Stimulated activated CD8-positive, alpha-beta memory T cell treated with anti-CD3 and anti-CD28 coated beads, Interleukin-7, amount 100 ng/mL, for 24 hours (primary cell): ENCODE measurements at places on chromosomes 5 and 9.

DNA sequence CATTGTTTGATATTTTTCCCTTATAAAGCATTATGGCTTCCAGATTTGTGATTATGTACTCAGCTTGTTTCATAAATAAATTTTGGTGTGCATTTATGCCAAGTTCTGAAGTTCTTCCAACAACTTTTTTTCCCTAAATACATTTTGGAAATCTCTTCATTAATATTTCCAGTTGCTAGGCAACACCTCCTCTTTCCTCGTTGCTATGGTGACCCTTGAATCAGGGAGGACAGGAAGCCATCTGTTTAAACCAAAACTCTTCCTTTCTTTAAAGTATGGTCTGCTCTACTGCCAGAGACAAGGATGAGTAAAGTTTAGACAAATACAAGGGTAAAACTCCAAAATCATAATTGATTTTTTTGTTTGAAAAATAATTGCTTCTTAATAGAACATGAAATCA, 779.3 kb downstream of the CDH9 start:
- DNase-seq, result no peak

GRCh38 chr9:105500108-105500766, 52.4 kb downstream of the FSD1L start:
- DNase-seq, result no peak

GRCh38 chr5:32780508-32780919, 69.4 kb downstream of the NPR3 start:
- DNase-seq, result no peak

DNA sequence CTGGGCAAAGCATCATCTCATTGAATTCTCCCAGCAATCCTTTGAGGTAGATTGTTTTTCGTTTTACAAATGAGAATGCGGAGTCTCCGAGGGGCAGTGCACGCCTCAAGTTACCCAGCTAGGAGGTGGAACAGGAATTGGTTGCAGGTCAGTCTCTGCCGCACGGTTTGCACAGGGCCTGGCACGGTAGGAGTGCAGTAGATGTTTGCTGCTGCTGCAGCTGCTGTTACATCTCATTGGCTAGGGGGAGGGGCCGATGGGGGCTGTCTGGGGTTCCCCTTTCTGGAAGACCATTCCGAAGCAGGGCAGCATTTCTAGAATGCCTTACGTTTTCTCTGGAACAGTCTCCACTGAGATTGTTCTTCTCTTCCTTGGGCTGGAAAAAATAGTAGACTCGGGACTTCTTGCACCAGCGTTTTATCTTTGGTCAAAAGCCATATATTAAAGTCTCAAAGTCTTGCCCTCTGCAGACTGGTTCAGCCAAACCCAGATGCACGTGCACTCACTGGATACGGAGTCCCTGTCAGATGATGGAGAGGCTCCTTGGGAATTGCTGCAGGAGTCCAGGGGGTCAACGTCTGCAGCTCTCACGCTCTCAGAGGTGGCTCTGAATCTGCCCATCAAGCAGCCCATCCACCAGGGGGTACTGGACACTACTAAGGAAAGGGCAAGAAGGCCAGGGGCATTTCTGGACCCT, 1.2 kb downstream of the USP20 start:
- no peak for DNase-seq

- DNase-seq, result no peak
These were observed 82.9 kb downstream of the ANGPTL2 start for GRCh38 chr9:127039492-127039891.

GRCh38 chr5:145780982-145781381, 54.2 kb downstream of the PRELID2 start:
- no peak for DNase-seq

DNA sequence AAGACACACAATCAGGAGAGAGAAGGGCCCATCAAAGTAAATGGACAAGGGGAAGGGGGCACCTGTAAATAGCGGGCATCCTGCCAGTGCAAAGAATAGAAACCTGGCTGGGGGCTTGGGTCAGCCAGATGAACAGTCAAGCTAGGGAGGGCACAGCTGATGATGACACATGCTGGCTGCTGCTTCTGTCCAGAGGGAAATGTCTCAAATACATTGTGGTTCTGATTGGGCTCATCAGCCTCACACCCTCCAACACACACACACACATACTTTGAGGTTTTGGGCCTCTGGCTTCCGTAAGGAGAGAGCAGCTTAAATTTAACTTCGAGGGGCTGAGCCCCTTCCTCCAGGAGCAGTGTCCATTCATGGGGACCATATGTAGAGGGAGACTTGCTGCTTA, 27.6 kb upstream of the SPATA31E1 start:
- DNase-seq, result no peak

DNA sequence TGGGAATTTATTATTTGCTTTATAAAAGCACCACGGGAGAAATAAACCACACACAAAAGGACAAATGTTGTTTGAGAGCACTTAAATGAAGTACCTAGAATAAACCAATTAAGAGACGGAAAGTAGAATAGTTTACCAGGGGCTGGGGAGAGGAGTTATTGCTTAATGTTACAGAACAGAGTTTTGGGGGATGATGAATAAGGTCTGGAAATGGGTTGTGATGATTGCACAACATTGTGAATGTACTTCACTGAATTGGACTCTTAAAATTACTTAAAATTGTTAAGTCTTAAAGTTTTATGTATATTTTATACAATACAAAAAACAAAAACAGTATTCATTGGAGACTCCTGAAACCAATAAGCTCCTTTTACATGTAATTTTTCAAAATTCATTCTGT, 1.5 kb downstream of the ZBTB43 start:
- no peak for DNase-seq

GRCh38 chr5:174667526-174667925, 56.9 kb upstream of the MSX2 start:
- no peak for DNase-seq

- DNase-seq, result no peak
These were observed 174.5 kb downstream of the C5orf15 start for GRCh38 chr5:133793756-133794465.

GRCh38 chr9:129944506-129945116, 98.4 kb downstream of the FNBP1 start:
- no peak for DNase-seq

- no peak for DNase-seq
These were observed 614.2 kb upstream of the CLINT1 start for GRCh38 chr5:158473016-158473635.

DNA sequence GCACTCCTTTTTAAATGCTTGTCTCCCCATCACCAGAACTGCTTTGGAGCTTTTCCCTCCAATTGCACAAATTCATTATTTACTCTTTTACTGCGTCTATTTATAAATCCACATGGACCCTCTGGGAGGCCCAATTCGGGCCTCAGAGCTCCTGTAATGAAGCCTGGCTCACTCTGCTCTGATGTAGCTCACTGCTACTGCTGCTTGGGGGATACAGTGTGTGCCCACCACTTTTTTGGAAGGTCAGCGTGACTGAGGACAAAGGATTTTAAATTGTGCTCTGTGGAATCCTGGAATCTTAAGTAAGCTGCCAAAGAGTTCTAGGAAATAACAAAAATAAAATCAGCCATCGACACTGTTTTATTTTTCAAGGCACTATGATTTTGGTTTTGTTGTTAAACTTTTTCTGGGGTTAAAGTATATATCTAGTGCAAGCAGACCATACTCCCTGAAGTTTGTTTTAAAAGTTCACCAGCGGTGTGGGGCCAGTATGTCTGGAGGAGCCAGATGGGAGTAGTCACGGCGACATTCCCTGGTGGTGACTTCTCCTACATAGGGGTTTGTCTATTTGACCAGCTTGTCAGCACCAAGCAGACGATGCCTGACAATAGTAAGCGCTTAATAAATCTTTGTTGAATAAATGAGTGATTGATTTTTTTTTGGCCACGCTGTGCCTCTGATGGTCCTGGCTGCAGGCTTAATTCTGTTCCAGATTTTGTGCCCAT, 142.8 kb downstream of the TMEM38B start:
- no peak for DNase-seq

GRCh38 chr9:129560881-129561306, 60.0 kb downstream of the C9orf50 start:
- no peak for DNase-seq

GRCh38 chr5:119396030-119396664, 40.3 kb downstream of the TNFAIP8 start:
- DNase-seq, result no peak

DNA sequence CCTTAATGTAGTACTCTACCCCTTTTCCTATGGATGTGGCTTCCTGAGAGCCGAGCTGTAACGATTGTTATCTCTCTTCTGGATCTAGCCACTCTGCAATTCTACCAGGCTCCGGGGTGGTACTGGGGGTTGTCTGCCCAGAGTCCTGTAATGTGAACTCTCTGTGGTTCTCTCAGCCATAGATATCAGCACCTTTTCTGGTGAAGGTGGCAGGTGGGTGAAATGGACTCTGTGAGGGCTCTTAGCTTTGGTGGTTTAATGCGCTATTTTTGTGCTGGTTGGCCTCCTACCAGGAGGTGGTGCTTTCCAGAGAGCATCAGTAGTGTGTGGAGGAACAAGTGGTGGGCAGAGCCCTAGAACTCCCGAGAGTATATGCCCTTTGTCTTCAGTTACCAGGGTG, 122.1 kb downstream of the GABRG2 start:
- DNase-seq, result no peak

- no peak for DNase-seq
These were observed 498.3 kb downstream of the IRX1 start for GRCh38 chr5:4093970-4094369.

DNA sequence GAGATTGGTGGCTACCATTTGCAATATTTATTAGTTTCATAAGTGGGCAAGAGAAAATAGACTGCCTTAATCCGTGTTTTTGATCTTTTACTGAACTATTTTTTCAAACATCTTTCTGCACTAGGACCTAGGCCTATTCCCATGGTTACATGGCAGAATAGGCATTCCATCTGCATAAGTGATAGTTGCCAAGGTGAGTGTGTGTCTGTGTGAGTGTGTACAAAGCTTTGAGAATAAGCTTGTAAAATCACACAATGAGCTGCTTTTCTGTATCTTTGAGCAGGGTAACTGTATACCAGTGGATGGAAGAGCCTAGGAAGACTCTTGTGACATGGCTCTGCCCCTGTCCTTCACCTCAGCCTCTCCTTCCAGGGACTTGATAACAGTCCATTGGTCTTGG, 92.7 kb downstream of the SGCD start:
- no peak for DNase-seq

DNA sequence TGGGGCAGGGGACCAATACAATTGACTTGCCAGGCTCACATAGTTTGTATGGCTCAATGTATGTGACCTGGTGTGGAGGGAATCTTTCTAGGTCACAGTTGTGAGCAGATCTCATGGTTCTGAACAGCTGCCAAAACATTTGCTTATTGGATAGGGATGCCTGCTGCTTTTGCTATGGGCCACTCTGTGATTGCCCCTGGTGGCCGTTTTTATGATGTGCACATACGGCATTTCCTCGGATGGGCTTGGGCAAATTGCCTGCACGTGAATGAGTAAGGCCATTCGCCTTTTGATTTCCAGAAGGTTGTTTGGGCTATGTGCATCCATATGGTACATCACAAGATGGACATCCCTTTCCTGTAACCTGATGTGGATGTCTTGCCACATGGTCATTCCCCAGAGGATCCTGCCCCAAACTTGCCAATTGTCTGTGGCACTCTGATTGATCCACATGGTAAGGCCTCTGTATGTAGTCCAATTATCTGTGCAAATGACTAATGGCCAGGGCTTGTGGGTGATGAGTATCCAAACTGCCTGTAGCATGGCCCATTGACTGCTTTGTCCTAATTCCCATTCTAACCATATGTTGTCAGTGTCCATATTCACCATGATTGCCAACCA, 10.7 kb upstream of the SLC22A4 start:
- no peak for DNase-seq

DNA sequence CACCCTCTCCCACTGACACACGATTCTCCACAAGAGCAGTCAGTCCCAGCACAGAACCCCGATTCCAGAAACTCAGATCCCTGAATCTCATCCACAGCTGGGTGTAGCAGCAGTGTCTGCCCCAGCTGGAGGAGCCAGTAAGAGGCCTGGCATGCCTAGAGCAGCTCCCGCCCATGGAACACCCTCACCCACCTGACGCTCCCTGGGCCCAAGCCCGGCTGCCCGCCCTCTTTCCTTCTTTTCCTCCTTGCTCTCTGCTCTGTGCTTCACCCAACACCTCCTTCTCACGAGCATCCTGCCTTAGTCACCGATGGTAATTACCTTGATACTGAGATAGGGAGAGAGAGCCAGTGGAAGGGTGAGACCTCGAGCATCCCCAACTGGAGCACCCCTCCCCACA, 8.7 kb downstream of the PCDH1 start:
- DNase-seq, result no peak

DNA sequence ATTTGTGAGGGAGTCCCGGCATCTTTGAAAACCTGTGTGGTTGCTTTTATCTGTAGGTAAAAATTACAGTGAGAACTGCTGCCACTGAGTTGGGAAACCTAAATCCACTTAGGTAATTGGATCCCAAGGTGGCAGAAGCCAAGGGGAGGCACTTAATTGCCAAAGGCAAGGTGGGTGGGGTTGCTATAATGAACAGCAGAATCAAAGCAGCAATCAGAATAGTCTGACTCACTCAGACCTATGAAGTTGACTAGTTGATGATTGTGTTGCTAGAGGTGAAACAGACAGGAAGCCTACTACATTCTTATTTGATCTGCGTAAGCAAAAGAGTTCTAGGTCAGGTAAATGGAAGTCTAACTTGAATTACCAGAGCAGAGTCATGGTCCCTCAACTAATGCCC, 17.3 kb upstream of the BICD2 start:
- DNase-seq, result no peak

GRCh38 chr5:77133061-77133758, 46.1 kb upstream of the ZBED3 start:
- DNase-seq, result no peak

- DNase-seq, result no peak
These were observed 12.0 kb upstream of the ELOVL7 start for GRCh38 chr5:60856066-60856465.

GRCh38 chr9:38689678-38690077, 30.3 kb downstream of the FAM240B start:
- no peak for DNase-seq

DNA sequence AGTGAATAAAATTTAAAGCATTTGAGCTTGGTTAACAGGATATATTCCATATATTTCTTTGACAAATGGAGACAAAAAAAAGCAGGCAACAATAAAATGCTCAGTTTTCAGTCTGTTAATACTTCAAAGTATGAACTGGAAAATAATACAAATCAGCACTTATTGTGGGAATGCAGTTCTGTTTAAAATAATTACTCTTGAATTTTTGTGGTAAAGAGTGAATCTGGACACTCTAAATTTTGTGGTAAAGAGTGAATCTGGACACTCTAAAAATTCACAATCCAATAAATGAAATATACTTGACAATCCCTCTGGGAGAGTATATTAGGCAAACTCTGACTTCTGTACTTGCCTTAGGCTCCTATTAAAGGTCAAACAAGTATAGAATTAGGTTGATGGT, 141.9 kb upstream of the RASA1 start:
- no peak for DNase-seq

GRCh38 chr5:44747396-44747795, 61.4 kb upstream of the MRPS30 start:
- DNase-seq, result no peak

DNA sequence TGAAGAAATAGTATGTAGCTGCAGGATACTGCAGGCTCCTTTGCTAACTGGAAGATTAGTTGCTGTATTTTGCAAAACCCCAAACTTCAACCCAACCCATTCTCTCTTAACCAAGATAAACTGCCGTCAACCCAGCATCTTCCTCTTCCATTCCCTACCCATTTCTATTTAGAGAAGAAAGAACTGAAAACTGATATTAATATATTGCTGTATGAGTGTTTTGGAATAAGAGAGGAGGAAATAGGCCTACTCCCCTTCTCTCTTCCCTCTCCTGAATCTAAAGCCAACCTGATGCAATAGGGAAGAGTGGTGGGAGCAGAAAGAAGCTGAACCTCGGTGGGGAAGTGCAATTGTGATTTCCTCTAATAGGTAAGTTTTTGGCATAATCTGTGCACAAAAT, 83.7 kb downstream of the TMEM215 start:
- DNase-seq, result no peak

- no peak for DNase-seq
These were observed 3.7 kb downstream of the GRM6 start for GRCh38 chr5:178991190-178992145.
